SJCRH30 (cell line): ENCODE measurements at places on chromosomes 1 and 21. TPM values are rescaled to one million over a fixed set of nuclear protein-coding genes. Genes with fewer than 3 reads are reported as not detected.

ARHGAP29 gene
- 15.5 and 18.4 TPM in 2 replicates for total RNA-seq

ARMH1 gene
- not detected in 2 replicates for total RNA-seq

DPT gene
- not detected in 2 replicates for total RNA-seq

IFNLR1 gene
- total RNA-seq, result not detected in 2 replicates

LCE1E gene
- total RNA-seq, result not detected in 2 replicates

TDRD5 gene
- total RNA-seq, result not detected in 2 replicates

FAM151A gene
- not detected in 2 replicates for total RNA-seq

PERM1 gene
- total RNA-seq, result 0.13 TPM in 1 of 2 replicates, not detected in the other

MRAP gene
- total RNA-seq, result not detected in 2 replicates

CYP4B1 gene
- total RNA-seq, result not detected in 2 replicates

TCP10L gene
- not detected in 2 replicates for total RNA-seq

AMY2A gene
- total RNA-seq, result not detected in 2 replicates

CR2 gene
- 0.03 and 0.04 TPM in 2 replicates for total RNA-seq

SLC19A1 gene
- 27.6 and 27.8 TPM in 2 replicates for total RNA-seq

DMBX1 gene
- total RNA-seq, result not detected in 2 replicates

DAB1 gene
- total RNA-seq, result 0.05 TPM in 1 of 2 replicates, not detected in the other

ITLN2 gene
- not detected in 2 replicates for total RNA-seq

KIAA1614 gene
- total RNA-seq, result 59.9 and 63.1 TPM in 2 replicates

XCL1 gene
- 0.06 and 0.33 TPM in 2 replicates for total RNA-seq

MTARC1 gene
- 1.5 and 1.6 TPM in 2 replicates for total RNA-seq

SYPL2 gene
- 0.65 and 0.86 TPM in 2 replicates for total RNA-seq

PRKCZ gene
- total RNA-seq, result 0.56 and 0.83 TPM in 2 replicates

LCE1C gene
- not detected in 2 replicates for total RNA-seq

ALX3 gene
- total RNA-seq, result not detected in 2 replicates

TSPAN1 gene
- not detected in 2 replicates for total RNA-seq
